ENCODE measurements at places on chromosomes 2 and 18. TPM values are rescaled to one million over a fixed set of nuclear protein-coding genes. Genes with fewer than 3 reads are reported as not detected.

PARD3B gene
- 10.6 TPM for total RNA-seq

PRSS56 gene
- not detected for total RNA-seq

DNA sequence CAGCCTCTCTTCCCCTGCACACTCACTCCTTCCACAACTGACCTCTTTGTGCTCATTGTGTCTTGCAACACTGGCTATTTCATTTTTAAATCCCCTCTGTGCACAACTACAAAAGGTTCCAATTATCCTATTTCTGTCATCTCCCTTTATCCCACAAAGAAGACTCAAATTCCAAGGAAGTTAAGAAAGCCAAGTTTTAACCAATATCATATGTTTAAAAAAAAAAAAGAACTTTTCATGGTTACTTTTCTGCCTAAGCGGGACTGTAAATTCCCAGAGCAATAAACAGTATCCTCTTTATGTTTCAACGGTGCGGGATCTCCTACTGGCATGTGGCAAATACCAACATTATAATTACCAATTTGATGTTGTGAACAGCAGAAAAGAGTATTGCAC is 83.8 kb downstream of the DOCK10 start:
- DNase-seq: no peak

GRCh38 chr18:64747803-64748202 is 598.9 kb upstream of the LINC00305 start:
- no peak for DNase-seq

GRCh38 chr2:144099780-144100377 is 420.0 kb downstream of the ZEB2 start:
- peak; percentile 51 for DNase-seq

- no peak for DNase-seq
Observed at GRCh38 chr2:67825476-67825875, 237.3 kb downstream of the C1D start.

GRCh38 chr2:113175736-113176695 is 2.2 kb downstream of the PSD4 start:
- no peak for DNase-seq

- no peak for DNase-seq
Observed at GRCh38 chr2:231065966-231066365, 9.3 kb downstream of the PSMD1 start.

- peak; percentile 96 for DNase-seq
Observed at GRCh38 chr2:70086278-70086837, 919 bp upstream of the PCBP1 start.

DNA sequence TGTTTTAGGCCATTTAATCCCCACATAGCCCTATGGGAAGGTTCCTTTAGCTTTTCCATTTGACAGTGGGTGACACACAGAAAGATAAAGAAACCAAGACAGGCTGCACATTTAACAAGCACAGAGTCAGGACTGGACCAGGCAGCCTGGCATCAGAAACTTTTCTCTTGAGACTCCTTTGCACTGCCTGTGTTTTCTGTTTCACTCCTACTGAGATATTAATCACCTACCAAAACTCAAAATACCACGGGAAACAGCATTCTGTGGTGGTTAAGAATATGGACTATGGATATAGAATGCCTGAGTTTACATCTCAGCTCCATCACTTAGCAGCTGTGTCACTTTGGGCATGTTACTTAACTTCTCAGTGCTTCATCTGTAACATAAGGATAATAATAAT is 73.3 kb downstream of the CTAGE1 start:
- DNase-seq: no peak

Data from SJSA1 (cell line).